AG04449 (cell line): ENCODE measurements at places on chromosomes 2 and 18.

DNA sequence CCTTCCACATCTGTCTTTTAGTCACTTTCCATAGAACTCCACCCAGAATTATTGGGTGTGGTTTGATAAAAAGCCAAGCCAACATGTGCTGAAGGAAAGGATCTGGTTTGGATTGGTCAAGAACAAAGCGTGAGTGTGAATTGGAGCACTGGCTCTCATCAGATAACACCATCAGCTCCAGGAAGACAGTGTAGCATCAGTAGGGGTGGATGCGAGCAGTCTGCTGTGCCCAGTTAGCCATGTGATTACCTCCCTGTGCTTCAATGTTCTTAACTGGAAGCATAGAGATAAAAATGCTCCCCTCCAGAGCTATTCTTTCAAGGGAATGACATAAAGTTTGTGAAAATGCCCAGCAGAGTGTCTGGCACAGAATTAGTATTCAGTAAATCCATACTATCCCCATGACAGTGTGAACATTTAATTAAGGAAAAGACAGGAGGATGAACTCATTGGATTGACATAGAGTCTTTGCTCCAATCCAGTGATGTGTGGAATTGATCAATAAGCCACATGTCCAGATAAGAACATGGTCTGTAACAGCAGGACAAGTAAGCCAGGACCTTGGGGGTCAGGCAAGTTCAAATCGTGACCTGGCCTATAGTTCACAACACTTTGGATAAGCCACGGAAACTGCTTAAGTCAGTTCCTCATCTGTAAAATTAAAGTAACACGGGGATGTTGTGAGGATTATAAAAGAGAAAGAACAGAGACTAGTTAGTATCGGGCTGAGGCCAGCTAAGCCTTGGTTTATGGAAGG is 68.0 kb downstream of the FAM124B start:
- DNase-seq: no peak

GRCh38 chr18:24485681-24486080 is 25.2 kb downstream of the HRH4 start:
- DNase-seq: no peak

DNA sequence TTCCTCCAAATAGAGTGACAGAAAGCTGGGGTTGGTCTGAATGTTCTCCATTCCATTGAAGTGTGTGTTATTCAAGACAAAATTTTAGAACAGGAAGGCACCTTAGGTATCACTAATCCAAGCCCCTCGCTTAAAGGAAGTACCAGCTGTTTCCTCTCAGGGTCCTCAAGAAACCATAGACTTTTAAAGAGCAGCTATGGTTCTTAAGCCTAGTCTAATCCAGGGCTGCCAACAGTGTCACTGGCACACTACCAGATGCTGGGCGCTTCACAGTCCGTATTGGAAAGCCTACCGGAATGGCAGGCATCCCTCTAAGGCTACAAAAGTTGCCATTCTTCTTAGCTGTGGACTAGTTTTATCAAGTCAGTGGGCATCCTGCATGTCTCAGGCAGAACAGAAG is 1.9 kb downstream of the NEMP2 start:
- no peak for DNase-seq

- DNase-seq: no peak
Measured at GRCh38 chr18:31225668-31226067, 63.0 kb upstream of the DSC1 start.
